ENCODE measurements at places on chromosomes 5 and 9.

DNA sequence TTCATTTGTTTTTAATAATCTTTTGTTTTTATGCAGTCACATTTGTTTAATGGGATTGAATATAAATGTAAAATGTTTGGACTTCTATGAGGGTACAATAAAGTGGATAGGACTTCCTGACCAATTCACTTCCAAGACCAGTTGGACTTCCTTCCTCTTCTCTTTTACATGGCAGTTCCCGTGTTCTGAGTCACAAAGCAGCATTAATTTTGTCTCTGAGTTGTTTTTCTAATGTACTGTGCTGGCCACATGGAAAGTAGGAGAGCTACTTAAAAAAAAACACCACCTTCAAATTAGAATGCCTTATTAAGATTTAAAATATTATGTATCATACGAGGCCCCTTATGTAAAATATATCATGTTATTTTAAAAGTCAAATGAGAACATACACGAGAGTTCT lies 87.3 kb downstream of the CCDC171 start:
- no peak overlapping the region for H3K27ac ChIP-seq
- no peaks in the 10 kb centered on the region for H3K27me3 ChIP-seq
- no peak overlapping the region for H3K4me3 ChIP-seq
- no peaks in the 10 kb centered on the region for H3K4me1 ChIP-seq

GRCh38 chr9:15423231-15423985 lies 732 bp downstream of the SNAPC3 start:
- no peaks in the 10 kb centered on the region for H3K27me3 ChIP-seq
- H3K4me3 ChIP-seq: peak overlapping the region; percentile 83
- H3K36me3 ChIP-seq: peaks cover 28% of the 10 kb centered on the region
- no peak for DNase-seq

DNA sequence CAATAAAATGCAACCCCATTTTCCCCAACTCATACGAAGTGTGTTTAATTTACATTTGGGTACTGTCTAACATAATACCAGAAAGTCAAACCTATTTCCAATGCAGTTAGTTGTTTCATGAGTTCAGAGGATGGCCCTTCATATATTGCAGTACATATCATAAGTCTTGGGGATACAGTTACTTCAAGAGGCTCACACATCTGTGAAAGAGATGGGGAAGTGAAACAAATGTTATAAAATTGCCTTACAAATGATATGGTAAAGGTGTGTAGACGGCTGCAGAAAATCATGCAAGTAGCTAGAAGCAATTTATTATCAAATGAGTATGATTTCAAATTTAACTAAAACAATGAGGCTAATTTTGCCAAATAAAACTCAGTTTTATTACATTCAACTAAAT lies 219.0 kb upstream of the CDH12 start:
- H3K27ac ChIP-seq: no peak overlapping the region
- H3K27me3 ChIP-seq: no peaks in the 10 kb centered on the region
- no peak overlapping the region for H3K4me3 ChIP-seq
- no peaks in the 10 kb centered on the region for H3K4me1 ChIP-seq
- no peaks in the 10 kb centered on the region for H3K36me3 ChIP-seq

DNA sequence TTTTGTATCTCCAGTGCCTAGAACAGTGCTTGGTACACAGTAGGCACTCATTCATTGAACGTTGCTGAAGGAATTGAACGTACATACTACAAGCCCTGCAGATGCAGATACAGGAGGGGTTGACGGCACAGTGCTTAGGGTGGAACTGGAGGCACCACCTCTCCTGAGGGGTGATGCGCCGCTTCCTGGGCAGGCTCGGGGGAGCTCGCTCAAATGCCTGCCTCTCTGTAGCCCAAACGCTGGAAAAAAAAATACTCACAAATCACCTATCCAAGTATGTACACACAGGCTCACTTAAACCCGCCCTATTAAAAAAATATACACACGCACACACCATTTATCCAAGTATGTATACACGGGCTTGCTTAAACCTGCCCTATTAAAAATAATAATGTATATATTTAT lies 536 bp upstream of the COMMD10 start:
- peak; percentile 20 for DNase-seq
- H3K4me3 ChIP-seq: peak overlapping the region; percentile 95
- peak overlapping the region; percentile 95 for H3K27ac ChIP-seq
- H3K4me1 ChIP-seq: peaks cover 2% of the 10 kb centered on the region

DNA sequence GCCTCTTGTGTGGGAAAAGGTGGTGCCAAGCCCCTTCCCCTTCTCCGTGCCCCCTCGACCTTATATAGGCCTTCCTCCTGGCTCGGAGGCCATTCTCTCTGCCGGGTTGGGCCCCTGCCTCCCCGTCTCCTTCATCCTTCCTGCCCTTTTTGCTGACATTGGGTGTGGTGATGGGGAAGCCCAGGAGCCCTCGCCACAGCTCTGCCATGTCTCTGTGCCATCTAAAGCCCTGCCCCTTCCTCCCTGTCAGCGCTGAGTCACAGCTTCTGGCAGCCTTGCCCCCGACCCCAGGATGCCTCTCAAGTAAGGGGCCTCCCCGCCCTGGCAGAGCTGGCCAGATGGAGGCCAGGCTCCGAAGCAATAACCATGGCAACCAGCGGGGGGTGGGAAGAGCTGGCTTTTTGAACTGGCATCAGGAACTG lies 30.4 kb downstream of the JADE2 start:
- H3K4me3 ChIP-seq: no peak overlapping the region
- peaks cover 55% of the 10 kb centered on the region for H3K36me3 ChIP-seq
- H3K27ac ChIP-seq: no peak overlapping the region
- H3K27me3 ChIP-seq: no peaks in the 10 kb centered on the region
- DNase-seq: peak; percentile 61

DNA sequence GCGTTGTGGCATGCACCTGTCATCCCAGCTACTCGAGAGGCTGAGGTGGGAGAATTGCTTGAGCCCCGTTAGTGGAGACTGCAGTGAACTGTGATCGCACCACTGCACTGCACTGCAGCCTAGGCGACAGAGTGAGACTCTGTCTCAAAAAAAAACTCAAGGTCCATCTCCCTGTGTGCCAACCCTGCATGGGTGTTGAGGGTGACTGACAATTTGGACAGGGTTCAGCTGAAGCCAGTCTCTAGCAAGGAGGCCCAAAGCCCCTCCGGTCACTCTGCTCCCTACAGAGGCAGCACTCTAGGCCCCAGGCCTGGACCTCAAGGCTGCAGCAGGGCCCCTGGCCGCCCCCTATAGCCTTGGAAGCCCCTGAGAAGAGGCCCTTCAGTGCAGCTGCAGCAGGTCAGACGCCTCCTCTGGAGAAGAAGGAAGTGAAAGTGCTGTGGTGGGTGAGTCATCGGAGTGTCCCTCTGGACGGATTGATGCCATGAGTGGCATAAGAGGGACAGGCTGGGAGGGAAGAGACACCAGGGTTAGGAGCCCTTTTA lies 39.2 kb upstream of the NEK6 start:
- peaks cover 11% of the 10 kb centered on the region for H3K4me1 ChIP-seq
- no peak overlapping the region for H3K4me3 ChIP-seq
- H3K36me3 ChIP-seq: no peaks in the 10 kb centered on the region
- H3K27ac ChIP-seq: no peak overlapping the region
- no peak for DNase-seq
